ENCODE measurements at places on chromosomes 7 and 10.

- DNase-seq = no peak
Measured at GRCh38 chr7:31310321-31310935, 30.1 kb downstream of the NEUROD6 start.

- no peak for DNase-seq
Measured at GRCh38 chr7:132256721-132257212, 319.5 kb downstream of the PLXNA4 start.

DNA sequence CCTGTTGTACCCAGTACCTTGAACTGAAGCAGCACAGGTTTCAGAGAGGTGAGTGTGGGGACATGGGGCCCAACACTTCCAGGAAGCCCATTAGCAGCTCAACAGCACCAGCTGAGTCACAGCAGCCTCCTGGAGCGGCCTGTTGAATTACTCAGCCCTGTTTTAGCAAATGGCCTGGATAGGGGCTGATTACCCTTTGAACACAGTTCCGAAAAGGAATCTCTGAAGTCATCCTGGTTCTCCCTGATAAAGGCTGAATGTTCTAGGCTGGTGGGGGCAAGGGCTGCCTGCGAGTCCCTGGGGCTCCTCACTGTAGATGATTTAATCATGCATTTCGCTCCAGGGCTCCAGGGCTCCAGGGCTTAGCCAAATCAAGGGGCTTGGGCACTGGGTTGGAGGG, 287.5 kb downstream of the GRID1 start:
- DNase-seq = peak; percentile 75

- DNase-seq = no peak
Measured at GRCh38 chr7:30761214-30762156, 9.6 kb downstream of the INMT start.

- DNase-seq = no peak
Measured at GRCh38 chr7:26668821-26669220, 195.6 kb downstream of the SKAP2 start.

DNA sequence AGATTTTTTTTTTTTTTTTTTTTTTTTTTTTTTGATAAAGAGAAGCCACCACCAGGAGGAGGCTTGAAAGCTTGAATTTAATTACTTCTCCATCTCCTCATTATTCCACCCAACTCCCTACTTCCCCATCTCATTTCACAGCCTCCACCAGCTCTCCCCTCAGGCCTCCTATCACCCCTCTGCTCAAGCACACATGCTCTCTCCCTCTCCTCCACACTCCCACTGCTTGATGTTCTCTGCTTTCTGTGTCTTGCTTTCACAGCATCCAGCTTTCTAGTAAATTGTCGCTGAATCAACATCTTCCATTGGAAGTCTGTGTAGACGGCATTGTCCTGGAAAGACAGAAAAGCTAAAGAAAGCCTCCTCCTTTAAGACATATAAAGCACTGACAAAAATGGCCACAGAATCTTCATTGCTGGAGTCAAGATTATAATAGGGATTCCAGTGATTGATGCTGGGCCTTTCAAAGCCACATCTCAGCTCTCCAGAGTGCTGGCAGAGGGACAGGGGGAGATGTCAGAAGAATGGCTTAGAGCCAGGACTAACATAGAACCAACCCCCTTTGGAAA, 58.3 kb downstream of the DOCK4 start:
- no peak for DNase-seq

- DNase-seq = no peak
Measured at GRCh38 chr10:119377958-119378736, 164.4 kb downstream of the RGS10 start.

DNA sequence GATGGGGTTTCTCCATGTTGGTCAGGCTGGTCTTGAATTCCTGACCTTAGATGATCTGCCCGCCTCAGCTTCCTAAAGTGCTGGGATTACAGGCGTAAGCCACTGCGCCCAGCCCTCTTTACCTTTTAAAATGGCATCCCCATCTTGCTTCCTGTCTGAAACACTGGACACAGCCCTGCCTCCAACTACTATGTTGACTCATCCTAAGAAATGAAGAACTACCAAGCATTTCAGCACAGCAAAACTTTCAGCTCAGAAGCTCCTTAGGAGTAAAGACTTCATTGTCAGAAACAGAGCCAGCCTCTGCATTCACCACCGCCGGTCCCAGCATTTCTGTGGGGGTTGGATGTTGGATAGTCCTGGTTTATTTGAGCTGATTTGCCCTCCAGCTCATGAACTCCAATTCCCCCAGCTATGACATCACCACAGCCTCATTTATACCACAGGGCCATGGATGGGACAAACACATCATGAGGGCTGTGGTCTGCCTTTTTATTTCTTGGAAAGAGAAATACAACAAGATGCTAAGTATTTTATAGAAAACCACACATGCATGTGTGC, 123.5 kb downstream of the ADCY1 start:
- DNase-seq = peak; percentile 40

- DNase-seq = peak; percentile 70
Measured at GRCh38 chr7:85508642-85509410, 322.0 kb upstream of the SEMA3D start.

DNA sequence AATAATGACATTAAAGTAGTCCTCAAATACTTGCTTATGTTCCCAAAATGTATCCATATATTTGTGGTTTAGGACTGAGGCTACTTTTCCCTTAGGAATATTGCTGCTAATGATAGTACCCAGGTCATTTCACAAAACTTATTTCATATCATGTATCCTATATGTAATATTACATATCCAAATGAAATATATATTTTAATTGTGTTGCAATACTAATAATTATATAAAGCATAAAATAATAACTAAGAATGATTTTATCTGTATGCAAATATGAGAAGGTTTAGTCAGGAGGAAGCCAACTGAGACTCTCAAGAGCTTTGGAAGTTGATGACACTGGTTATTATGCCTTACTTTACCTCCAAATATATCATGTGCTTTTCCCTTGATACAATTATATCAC, 231.5 kb upstream of the KLF14 start:
- no peak for DNase-seq

GRCh38 chr10:71565284-71566000, 154.1 kb downstream of the C10orf105 start:
- DNase-seq = no peak

- no peak for DNase-seq
Measured at GRCh38 chr10:7333961-7334641, 76.7 kb downstream of the SFMBT2 start.

GRCh38 chr7:96179341-96179740, 142.6 kb downstream of the SLC25A13 start:
- no peak for DNase-seq

- DNase-seq = no peak
Measured at GRCh38 chr10:310976-311639, 175.9 kb downstream of the ZMYND11 start.

DNA sequence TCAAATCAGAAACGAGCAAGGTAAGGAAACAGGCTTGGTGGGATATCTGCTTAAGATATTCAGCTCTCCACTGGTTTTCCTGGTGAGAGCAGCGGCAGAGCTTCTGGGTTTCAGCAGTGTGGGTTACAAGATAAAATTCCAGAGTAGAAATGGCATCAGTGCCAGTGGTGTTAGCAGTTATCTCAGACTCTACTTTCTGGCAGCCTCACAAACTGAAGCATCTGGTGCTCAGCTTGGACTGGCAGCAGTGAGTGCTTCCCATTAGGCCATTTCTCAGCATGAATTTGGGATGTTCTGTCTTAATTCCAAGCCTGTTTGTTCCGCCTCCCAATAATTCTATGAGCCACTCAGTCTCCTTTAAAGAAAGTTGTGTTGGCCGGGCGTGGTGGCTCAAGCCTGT, 6.9 kb upstream of the GSTO2 start:
- DNase-seq = no peak

DNA sequence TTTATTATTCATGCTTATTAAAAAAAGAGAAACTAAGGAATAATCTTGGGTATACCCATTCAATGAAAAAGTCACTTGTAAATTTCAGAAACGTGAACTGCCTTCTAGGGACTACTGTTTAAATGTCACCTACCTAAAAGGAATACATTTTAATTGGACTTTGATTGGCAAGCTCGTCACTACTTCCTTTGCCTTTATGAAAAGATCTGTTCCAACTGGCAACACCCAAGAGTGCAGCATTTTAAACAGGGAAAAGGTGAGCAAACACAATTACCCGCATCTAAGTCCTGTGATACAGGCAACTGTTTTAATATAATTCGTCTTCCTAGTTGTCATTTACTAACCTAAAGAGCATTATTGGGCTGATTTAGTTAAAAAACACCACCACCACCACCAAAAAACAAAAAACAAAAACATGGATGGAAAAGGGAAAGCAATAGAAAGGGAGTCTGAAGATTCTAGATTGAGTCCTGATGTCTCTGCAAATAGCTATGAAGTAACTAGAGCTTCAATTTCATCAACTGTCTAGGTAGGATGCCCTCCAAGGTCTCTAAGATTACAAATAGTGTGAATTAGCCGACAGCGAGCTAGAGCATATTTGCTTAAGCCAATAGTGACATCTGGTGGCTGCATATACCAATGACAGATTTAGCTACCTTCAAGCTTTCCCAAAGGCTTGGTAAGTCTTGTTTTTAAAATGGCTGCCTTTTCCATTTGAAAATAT, 33.8 kb upstream of the ICA1 start:
- DNase-seq = peak; percentile 66

DNA sequence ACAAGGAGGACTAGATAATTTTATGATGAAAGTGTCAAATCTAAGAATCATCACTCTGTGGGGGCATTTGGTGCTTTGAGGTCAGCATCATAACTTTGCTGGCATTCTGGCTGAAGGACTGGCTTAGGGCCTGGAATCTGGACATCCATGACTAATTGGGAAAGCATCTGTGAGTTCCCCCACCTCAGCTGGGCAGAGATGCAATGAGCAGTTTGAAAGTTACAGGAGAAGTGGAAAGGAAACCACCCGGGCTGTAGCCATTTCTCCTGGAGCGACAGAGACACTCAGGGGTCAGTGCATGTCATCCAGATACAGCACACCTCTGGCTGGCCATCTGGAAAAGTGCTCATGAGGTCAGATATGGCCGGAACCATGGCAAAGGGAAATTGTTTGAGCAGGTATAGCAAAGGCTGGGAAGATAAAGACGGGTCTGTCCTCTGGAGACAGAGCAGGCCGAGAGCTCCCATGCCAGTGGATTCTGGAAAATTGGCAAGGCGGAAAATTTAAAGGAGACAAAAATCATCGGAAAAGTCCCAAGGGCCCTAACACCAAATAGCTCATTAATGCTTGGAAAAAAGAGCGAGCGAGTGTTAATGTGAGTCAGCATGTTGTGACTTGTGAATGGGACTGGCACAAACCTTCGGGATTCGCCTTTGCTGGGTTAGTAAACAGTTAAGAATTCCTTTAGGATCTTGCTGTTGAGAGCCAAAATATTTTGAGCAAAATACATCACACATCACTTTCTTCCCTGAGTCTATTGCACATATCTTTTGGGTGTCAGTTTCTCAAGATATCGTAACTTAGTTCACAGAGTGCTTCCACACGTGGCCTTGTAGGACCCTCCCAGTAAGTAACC, 188.4 kb upstream of the AGK start:
- peak; percentile 91 for DNase-seq

DNA sequence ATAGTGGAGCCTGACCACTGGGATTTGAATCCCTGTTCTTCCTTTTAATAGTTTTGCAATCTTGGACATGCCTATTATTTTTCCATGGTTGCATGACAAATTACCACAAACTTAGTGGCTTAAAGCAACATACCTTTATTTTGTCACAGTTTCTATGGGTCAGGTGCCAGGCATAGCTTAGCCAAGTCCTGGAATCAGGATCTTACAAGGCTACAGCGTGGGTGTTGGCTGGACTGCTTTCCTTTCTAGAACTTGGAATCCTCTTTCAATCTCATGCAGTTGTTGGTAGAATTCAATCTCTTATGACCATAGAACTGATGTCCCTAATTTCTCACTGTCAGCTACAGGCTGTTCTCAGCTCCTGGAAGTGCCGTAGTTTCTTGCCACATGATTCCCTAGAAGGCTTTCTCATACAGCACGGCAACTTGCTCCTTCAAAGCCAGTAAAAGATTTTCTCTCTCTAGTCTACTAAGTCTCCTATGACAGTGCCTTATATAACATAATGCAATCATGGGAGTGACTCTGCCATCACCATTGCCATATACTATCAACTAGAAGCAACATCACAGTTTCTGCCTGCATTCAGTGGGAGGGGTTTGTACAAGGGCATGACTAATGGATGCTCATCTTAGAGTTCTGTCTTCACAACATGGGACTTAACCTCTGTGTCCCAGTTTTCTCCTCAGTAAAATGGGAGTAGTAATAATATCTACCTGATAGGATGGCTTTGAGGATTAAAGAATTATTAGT, 243.4 kb upstream of the FZD1 start:
- no peak for DNase-seq

- peak; percentile 13 for DNase-seq
Measured at GRCh38 chr10:23368816-23369640, 24.4 kb upstream of the C10orf67 start.

DNA sequence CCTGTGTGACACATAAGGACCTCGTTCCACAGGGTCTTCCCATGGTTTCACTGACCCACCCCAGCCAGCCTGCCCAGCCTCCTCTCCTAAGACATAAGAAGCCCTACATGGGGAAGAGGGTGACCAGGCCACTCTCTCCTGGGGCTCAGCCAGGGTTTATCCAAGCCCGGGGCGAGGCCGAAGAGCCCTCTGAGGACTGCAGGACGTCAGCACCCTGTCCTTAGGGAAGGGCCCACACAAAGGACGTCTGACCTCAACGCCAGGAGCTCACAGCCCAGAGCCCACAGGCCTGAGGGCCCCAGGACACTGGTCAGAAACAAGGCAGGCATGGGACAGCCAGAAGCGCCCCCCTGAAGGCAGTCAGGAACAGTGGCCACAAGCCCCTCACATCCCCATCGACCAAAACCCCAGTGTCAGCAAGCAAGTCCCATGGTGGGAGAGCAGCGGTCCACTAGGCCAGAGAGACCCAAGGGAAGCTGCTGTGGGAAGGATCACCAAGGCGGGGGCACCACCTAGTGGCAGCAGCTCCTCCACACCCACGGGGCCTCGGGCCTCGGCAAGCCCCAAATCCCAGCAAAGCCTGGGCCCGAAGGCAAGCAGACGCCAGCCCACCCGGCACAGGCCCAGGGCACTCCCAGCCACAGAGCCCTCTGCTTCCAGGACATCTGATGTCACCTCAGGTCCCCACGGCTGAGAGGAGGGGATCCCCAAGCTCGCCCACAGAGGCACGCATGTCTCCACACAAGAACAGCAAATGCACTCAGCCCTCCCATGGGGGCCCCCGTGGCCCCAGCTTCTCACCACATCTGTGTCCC, 23.4 kb downstream of the MAD1L1 start:
- peak; percentile 32 for DNase-seq

DNA sequence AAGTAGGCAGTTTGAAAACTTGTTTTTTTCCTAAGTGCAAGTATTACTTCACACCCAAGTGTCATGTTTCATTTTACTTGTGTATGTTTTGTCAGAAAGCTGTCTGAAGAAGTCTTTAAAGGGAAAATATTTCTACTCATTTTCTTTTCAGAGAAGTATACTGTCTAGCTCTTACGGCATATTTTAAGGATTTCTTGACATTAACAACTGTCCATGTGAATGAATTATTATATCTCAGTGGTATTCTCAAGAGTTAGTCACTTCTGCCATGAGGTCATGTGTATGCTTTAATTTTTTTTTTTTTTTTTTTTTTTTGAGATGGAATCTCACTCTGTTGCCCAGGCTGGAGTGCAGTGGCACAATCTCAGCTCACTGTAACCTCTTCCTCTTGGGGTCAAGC, 229.5 kb downstream of the BICC1 start:
- no peak for DNase-seq

- no peak for DNase-seq
Measured at GRCh38 chr7:47771990-47772360, 176.3 kb downstream of the PKD1L1 start.
